ENCODE measurements at places on chromosomes 12 and 14.

GRCh38 chr12:121283841-121284240, 12.7 kb downstream of the CAMKK2 start:
- no peak for DNase-seq

DNA sequence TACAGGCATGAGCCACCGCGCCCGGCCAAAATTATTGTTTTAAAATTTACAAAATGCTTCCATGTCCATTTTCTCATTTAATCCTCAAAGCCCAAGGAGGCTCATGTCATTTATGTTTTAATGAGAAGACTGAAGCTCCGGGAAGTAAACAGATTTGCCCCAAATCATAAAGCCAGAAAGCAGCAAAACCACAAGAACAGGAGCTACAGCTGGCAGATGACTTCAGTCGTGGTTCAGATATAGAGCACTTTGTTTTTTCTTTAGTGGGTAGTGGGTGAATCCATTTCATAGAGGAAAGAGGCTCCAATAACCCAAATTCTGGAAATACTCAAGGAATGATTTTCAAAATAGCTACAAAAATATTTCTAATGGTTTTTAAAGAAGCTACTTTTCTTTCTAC, 45.4 kb upstream of the VPS33A start:
- DNase-seq, result no peak

DNA sequence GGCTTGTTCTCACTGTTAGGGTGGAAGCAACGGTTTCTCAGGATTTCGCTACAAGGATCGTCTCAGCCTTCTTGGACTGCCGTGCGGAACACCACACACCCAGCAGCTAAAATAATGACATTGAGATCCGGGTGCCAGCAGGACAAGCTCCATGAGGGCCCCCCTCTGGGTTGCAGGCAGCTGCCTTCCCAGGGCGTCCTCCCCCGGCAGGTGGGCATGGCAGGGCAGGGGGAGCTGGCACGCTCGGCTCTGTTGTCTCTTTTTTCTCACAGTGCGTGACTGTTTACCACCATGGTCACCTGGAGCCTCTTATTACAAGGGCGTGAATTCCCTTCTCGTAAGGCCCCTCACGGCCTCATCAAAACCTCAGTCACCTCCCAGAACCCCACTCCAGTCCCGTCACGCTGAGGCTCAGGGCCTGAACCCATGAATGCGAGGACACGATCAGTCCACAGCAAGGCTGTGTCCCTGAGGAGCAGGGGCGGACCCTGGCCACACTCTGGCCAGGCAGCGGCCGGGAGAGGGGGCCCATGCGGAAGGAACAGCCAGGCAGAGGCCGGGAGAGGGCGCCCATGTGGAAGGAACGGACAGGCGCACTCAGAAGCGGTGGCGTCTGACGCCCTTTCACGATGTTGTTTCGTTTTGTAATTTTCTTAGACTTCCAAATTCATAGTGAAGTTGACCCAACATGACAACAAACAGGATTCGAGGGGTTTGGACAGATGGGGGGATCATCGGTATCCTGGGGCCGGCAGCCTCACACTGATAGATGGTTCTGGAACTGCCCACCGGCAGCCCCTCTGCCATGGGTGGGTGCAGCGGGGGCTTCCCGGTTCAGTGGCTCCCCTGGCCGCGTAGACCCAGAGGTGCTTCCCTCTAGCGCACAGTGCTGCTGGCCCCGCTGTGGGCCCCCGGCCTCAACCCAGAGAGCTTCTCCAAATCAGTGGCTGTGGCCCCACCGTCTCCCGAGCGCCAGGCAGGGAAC, 10.0 kb downstream of the LRCOL1 start:
- no peak for DNase-seq

DNA sequence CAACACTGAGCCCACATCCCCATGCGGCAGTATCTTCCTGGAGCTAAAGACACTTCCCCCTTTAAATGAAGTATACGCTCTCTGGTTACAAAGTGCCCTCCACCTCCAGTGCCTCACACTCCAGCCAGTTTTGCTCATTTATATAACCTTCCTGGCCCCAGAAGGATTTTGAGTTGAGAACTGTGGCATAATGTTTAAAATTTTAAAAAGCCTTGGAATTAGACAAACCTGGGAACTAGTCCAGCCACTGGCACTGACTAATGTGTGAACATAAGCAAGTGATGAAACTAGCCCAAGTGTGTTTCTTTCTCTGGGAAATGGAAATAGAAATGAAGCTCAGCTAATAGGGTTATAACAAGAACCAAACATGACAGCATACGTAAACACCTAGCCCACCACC, 723.7 kb upstream of the USP15 start:
- no peak for DNase-seq

DNA sequence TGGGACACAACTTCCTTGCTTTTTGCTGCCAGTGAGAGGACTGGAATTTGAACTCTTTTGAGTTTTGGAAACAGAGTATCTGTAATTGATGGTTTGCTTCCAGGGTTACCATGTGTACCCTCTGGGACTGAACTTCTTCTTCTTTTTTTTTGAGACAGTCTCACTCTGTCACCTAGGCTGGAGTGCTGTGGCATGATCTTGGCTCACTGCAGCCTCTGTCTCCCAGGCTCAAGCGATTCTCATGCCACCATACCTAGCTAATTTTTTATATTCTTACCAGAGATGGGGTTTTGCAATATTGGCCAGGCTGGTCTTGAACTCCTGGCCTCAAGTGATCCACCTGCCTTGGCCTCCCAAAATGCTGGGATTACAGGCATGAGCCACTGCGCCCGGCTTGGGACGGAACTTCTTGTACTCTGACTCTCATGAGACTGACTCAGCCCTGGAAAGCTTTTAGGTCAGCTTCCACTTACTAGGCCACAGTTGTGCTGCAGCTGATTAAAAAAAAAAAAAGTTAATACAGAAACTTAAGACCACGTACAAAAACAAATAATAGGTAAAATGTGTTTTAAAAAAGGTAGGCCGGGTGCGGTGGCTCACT, 15.8 kb downstream of the SEL1L start:
- DNase-seq, result no peak

DNA sequence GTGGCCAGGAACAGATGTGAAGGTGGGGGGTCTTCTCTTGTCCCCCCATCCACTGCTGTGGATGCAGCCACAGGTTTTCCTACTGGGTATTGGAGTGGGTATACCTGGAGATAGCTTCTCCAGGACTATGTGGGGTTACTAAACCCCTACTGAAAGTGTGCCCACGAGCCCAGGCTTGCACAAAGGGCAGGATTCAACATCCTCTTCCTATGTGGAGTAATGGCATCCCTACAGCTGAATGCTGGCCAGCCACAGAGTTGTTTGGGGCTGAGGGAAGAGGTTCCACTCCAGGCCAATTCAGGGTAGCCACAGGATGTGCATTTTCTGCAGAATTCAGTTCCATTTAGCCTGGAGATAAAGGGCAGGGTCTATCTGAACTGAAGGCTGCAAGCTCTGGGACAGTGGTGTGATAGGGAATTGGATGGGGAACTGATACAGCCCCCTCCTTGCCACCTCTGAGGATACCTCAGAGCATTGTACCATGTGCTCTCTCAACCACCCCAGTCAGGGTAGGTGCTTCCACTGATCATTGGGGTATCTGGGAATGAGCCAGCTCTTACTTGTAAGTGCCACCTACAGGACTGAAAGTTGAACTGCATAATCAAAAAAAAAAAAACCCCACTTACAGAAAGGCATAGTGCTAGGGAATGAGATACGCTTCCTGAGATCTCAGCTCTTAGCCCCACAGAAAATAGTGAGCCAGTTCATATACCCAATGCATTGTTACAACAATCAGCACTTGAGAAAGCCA, 187.1 kb downstream of the KITLG start:
- no peak for DNase-seq

GRCh38 chr14:80862983-80863382, 78.6 kb downstream of the CEP128 start:
- no peak for DNase-seq

- DNase-seq, result no peak
Observed at GRCh38 chr14:74364271-74364880, 16.1 kb downstream of the VRTN start.

GRCh38 chr14:23697680-23698079, 61.5 kb downstream of the DHRS2 start:
- DNase-seq, result no peak

GRCh38 chr14:71141701-71142374, 234.6 kb downstream of the PCNX1 start:
- no peak for DNase-seq

DNA sequence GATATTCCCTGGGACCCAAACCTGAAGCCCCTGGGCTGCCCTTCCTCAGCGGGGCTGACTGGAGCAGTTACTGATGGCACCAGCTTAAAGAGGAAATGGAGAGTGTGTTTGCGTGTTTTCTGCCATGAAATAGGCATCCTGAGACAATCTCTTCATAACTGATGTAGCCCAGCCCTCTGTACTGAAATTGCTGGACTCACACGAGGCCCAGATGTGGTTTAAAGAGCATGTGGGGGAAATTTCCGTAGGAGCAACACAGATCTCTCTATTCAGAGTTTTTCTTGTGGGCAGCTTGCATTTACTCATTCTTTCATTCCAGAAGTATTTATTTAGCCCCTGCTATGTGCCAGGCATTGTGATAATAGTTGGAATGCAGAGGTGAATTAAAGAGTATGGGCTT, 782.1 kb upstream of the TBX3 start:
- DNase-seq, result no peak

DNA sequence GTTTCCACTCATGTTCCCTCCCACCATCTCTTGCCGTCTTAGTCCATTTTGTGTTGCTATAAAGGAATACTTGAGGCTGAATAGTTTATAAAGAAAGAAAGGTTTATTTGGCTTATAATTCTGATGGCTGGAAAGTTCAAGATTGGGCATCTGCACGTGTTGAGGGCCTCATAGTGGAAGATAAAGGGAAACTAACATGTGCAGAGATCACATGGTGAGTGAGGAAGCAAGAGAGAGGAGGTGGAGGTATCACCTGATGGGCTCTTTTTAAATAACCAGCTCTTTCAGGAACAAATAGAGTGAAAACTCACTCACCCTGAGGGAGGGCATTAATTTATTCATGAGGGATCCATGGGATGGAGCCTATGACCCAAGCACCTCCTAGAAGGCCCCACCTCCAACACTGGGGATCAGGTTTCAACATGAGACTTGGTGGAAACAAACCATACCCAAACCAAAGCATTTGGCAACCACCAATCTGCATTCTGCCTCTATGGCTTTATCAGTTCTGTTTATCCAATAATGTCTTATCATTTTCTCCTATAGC, 29.5 kb downstream of the MYO1H start:
- no peak for DNase-seq

DNA sequence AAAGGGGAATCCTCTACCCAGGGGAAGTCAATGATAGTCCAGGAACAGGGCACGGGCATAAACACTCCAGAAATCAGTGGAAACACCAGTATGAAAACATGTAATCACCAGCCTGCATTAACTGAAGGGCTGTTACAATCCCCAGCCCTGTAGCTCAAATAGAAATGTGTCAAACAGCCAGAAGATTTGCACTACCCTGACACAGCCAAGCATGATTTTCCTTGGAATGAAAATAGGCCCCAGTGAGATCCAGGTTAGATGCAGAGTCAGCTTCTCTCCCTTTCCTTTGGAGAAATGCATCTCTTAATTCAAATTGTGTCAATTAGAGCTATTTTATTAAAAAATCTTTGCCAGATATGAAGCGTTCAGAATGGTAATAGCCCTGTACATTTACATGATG, 158.1 kb downstream of the RPS29 start:
- DNase-seq, result no peak

Measured in stimulated activated CD4-positive, alpha-beta T cell treated with anti-CD3 and anti-CD28 coated beads, Interleukin-12 subunit alpha, Interleukin-12 subunit beta, amount 100 ng/mL, for 24 hours (primary cell).